ENCODE measurements at places on chromosomes 5 and 9.

DNA sequence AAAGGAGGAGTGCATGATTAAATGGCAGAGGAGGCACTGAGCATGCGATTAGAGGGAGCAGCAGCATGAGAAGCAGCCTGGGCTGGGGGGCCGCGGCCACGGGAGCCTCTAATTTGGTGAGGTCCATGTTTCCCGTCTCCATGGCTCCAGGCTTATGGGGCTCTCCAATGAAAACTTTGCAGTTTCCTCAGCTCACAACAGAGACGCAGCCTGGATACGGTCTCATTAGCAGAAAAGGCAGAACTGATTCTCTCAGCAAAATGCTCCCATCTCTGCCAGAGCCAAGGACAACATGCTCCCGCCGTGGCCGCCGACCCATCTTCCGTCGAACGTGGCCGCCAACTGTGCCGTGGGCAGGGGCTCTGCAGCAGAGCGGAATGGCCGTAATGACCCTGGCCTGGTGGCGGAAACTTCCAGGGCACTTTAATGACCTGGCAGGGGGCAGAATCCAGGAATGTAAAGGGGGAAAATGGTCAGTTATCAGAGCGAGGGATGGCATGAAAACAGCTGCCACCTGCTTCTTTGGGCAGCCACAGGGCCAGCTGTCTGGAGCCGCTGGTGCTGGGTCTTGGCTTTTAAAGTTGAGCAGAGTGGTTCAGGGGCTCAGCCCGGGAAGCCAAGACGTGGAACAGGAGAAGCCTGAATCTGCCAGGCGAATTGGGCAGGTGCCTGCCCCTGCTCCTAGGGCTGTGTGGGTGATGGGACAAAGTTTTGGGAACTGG lies 76.5 kb downstream of the COL5A1 start:
- no peak for DNase-seq

DNA sequence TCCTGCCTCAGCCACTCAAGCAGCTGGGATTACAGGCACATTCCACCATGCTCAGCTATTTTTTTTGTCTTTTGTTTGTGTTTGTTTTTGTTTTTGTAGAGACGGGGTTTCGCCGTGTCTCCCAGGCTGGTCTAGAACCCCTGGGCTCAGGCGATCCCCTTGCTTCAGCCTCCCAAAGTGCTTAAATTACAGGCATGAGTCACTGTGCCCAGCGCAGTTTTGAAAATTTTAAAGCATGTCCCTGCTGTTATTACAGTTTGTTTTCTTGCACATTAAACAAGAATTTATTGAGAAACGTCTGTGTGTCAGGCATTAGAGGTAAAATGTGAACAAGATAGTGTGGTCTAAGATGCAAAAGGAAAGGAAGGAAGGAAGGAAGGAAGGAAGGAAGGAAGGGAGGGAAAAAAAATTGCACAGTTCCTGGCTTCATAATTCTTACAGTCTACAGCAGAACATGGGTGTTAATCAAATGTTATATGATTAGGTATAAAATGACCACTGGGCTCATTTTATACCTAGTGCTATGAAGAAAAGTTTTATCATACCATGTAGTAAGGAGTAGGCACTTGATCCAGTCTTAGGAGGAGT lies 205.4 kb downstream of the SNX18 start:
- DNase-seq = no peak

DNA sequence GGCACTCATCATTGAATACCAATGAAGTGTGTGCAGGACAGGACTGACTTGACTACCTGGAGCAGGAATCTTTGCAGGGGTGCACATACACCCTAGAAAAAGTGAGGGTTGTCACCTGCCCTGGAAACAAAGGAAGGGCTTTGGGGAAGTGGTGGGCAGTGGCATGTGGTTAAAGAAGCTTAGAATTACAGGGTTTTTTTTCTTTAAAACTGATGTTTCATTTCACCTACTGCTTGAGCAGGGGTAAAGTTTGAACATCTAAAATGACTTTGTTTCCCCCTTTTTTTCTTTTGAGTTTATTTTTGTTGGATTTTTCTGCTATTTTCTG lies 2.0 kb upstream of the KDM3B start:
- no peak for DNase-seq

DNA sequence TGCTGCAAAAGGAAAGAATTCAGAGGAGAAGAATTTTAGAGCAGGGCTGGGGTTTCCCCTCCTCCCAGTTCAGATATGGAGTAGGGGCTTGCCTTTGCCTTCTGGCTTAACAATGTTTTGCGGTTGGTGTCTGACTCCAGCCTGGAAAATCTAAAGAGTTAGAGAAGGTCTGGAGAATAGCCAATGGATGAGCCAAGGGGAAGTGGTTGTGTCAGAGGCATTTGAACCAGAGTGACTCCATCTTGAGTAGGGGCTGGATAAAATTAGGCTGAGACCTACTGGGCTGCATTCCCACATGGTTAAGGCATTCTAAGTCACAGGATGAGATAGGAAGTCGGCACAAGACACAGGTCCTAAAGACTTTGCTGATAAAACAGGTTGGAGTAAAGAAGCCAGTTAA lies 133.7 kb downstream of the DIRAS2 start:
- no peak for DNase-seq

- no peak for DNase-seq
Measured at GRCh38 chr9:110591526-110591925, 12.0 kb upstream of the SVEP1 start.

- no peak for DNase-seq
Measured at GRCh38 chr5:146851133-146851532, 27.4 kb downstream of the PPP2R2B start.

GRCh38 chr9:120966013-120966369 lies 39.4 kb upstream of the TRAF1 start:
- no peak for DNase-seq

- no peak for DNase-seq
Measured at GRCh38 chr5:83026930-83027687, 50.1 kb downstream of the TMEM167A start.

GRCh38 chr5:158309088-158309807 lies 450.3 kb upstream of the CLINT1 start:
- DNase-seq = no peak

- DNase-seq = no peak
Measured at GRCh38 chr5:89342106-89342876, 459.3 kb upstream of the MEF2C start.

GRCh38 chr5:148558892-148559291 lies 95.4 kb downstream of the HTR4 start:
- no peak for DNase-seq

DNA sequence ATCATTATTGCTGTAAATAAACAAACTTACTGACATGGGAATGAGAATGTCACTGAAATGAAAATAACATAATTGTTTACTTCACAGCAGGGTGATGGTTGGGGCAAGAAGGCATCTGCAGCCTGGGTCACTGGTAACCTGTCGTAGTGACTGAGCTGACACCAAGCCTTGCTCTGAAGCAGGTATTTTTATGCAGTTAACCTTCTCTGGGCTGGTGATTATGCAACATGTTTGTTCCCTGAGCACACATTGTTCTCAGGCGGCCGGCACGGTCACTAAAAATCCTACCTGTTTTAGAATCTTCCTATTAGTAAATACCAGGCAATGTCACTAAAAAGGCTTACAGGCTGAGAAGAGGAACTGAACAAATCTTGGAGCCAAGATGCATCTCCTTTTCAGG lies 157.7 kb upstream of the NR3C1 start:
- no peak for DNase-seq

DNA sequence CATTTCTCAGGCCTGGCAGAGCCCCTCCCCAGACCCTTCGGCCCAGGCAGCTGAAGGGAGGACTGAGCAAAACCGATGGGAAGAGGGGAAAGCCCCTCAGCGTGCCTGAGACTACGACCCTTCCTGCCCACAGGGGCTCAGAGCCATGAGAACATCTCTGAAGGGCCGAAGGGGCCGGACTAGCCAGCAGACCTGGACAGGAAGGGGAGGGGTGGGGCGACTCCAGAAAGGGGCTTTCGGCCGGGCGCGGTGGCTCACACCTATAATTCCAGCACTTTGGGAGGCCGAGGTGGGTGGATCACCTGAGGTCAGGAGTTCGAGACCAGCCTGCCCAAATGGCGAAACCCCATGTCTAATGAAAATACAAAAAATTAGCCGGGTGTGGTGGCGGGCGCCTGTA lies 85.8 kb upstream of the PHYKPL start:
- no peak for DNase-seq

- no peak for DNase-seq
Measured at GRCh38 chr5:136703706-136704105, 338.4 kb upstream of the TRPC7 start.

DNA sequence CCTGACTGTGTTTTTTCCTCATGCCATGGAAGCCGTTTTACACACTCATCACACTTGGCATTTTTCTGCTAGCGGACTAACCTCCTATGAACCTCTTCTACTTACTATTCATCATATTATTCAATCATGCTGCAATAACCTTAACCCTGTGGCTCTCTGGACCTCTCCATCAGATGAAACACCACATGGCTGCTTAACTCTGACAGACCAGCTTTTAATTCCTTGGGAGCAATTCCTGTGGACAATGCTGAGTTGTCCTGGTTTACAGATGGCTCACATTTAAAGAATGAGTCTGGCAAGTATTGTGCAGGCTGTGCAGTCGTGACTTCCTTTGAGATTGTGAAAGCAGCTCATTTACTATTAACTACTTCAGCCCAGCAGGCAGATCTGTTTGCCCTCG lies 9.0 kb downstream of the OR1J1 start:
- no peak for DNase-seq

GRCh38 chr5:144773628-144774027 lies 603.0 kb downstream of the KCTD16 start:
- DNase-seq = no peak

DNA sequence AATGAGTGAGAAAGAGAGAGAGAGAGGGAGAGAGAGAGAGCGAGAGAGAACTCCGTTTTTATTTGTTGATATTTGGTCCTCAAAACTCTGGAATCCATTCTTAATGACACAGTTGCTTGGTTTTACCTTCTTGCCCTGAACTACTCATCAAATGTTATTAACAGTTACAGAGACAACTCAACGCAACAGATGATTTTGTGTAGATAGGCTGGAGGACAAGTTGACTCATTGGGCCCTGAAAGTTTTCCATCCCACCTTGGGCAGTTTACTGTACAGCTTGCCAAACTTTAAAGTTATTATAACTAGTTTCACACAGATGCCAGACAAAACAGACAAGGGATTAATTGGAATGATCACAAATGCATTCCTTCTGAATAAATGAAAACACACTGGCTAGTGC lies 339.9 kb downstream of the ARL15 start:
- no peak for DNase-seq

GRCh38 chr9:112582371-112583262 lies 96.0 kb downstream of the KIAA1958 start:
- DNase-seq = no peak

DNA sequence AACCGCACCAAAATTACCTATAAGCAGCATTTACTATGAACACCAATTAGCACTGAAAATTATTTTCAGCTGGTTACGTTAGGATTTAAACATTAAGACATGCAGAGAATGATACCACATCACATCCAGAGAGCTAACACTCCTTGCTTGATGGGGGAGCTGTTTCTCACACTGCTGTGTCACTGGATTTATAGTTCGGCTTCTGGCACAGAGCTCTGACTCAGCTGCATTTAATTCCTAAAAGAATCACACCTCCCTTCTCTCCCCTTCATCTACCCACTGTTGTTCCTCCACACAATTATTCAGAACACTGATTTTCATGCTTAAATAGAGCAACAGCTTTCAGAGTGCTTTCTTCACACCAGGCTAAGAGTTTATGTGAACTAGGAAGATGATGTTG lies 82.6 kb upstream of the SV2C start:
- no peak for DNase-seq

DNA sequence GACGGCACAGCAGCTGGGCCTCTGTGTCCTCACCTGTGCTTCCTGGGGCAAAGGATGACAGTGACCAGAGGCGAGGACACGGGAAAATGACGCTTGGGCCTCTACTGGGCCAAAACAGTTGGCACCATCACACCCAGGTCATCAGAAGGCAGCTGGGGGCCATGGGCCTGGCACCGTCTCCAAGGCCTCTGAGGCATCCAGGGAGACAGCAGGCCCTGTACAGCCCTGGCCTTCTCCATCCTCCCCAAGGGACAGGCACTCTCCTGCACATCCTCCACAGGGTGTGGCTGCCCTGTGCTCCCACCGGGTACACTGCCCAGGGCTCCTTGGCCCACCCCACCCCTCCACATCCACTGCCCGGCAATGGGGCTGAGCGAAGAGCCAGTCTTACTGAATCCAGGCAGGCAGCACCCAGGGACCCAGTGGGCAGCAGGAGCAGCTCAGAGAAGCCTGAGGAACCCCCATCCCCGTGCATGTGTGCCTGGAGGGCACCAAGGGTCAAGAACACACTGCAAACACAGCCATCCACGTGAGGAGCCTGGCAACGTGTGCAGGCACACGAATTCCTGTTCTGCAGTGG lies 4.0 kb downstream of the LPCAT1 start:
- DNase-seq = no peak

- no peak for DNase-seq
Measured at GRCh38 chr9:107723015-107723414, 233.4 kb upstream of the KLF4 start.

- DNase-seq = no peak
Measured at GRCh38 chr9:137162505-137163364, 7.1 kb downstream of the LRRC26 start.

- no peak for DNase-seq
Measured at GRCh38 chr5:94618029-94618492, 343 bp downstream of the KIAA0825 start.

- DNase-seq = no peak
Measured at GRCh38 chr9:68778635-68779034, 73.6 kb downstream of the PIP5K1B start.

GRCh38 chr5:2204366-2205184 lies 321.9 kb upstream of the IRX4 start:
- no peak for DNase-seq

GRCh38 chr9:85192750-85193149 lies 523.2 kb downstream of the NTRK2 start:
- no peak for DNase-seq

GRCh38 chr5:86152988-86153560 lies 464.7 kb upstream of the COX7C start:
- no peak for DNase-seq

DNA sequence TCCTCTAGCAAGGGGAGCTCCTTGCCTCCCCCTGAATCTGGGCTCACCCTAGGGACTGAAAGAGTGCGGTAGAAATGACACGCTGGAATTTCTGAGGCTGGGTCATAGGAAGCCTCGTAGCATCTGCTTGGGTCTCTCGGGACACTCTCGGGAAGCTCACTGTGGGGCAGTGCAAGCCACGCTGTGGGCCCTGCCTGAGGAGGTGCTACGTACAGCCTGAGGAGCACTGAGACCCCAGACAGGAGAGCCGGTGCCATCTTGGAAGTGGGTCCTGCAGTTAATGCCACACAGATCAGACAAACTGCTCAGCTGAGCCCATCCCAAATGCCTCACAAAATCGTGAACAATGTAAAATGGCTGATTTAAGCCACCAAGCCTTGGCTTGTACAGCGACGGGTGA lies 1.8 kb downstream of the MRPL36 start:
- no peak for DNase-seq

GRCh38 chr9:83473488-83473971 lies 64.7 kb downstream of the FRMD3 start:
- DNase-seq = no peak

- DNase-seq = no peak
Measured at GRCh38 chr5:169989365-169989764, 9.1 kb upstream of the INSYN2B start.

GRCh38 chr5:78483809-78484521 lies 123.5 kb downstream of the SCAMP1 start:
- DNase-seq = peak; percentile 34

GRCh38 chr5:158722940-158723339 lies 376.8 kb downstream of the EBF1 start:
- DNase-seq = no peak
